ENCODE measurements at places on chromosomes 5 and 9.

GRCh38 chr9:38119560-38120236 lies 50.7 kb upstream of the SHB start:
- DNase-seq: no peak

GRCh38 chr9:38026021-38026809 lies 42.8 kb downstream of the SHB start:
- no peak for DNase-seq

GRCh38 chr5:38666668-38667498 lies 110.4 kb upstream of the LIFR start:
- DNase-seq: peak; percentile 24

GRCh38 chr9:84941792-84942191 lies 272.3 kb downstream of the NTRK2 start:
- DNase-seq: no peak

DNA sequence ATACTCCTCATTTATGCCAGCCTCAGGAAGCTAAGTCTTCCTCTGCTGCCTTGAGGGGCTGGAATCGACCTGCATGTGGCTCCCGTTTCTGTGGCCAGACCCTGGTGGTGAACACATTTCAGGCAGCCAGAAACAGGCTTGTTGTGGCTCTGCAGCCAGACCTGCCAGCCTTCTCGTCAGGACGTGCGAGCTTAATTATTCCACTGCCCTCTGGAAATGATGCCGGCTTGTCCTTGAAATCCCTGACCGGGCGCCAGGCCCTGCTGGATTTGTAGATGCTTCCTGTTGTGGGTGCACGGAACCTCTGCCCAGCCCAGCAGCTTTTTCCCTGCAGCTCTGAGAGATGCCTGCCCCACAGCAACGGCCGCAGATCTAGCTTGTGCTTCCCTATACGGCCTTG lies 41.6 kb downstream of the PDZD2 start:
- DNase-seq: no peak

DNA sequence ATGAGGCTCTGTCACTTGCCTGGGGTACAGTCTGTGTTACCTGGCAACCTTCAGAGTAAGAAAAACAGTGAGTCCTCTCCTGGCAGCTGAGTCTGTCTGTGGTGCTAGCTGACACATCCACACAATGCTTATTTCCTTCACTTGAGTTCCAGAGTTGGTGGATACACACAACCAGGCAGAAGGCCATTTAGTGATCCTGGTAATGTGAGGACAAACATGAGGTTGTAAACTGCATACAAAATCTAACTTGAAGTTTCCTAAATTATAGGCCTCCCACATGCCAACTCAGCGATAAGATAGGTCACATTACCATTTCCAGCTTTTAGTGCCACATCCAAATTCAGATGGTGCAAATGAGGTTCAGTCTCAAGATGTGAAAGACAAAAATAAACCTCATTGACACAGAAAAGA lies 125.5 kb downstream of the DCP2 start:
- DNase-seq: no peak

- DNase-seq: no peak
Observed at GRCh38 chr9:32380944-32381343, 3.5 kb upstream of the ACO1 start.

- no peak for DNase-seq
Observed at GRCh38 chr9:130786526-130786925, 48.5 kb upstream of the ABL1 start.

DNA sequence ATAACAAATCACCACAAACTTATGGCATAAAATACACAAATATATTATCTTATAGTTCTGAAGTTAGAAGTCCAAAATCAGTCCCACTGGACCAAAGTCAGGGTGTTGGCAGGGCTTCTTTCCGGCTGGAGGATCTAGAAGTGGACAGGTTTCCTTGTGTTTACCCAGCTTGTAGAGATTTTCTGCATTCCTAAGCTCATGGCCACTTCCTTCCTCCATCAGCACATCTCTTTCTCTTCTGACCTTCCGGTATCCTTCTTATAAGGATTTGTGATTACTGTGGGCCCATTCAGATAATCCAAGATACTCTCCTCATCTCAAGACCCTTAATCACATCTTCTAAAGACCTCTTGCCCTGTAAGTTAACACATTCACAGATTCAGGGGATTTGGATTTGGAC lies 97.6 kb downstream of the RAB3C start:
- no peak for DNase-seq

Measured in NAMALWA (cell line).